ENCODE measurements at places on chromosomes 7 and 10.
A peak's percentile ranks its signal among the peaks of the same experiment; 100 is the strongest.

DNA sequence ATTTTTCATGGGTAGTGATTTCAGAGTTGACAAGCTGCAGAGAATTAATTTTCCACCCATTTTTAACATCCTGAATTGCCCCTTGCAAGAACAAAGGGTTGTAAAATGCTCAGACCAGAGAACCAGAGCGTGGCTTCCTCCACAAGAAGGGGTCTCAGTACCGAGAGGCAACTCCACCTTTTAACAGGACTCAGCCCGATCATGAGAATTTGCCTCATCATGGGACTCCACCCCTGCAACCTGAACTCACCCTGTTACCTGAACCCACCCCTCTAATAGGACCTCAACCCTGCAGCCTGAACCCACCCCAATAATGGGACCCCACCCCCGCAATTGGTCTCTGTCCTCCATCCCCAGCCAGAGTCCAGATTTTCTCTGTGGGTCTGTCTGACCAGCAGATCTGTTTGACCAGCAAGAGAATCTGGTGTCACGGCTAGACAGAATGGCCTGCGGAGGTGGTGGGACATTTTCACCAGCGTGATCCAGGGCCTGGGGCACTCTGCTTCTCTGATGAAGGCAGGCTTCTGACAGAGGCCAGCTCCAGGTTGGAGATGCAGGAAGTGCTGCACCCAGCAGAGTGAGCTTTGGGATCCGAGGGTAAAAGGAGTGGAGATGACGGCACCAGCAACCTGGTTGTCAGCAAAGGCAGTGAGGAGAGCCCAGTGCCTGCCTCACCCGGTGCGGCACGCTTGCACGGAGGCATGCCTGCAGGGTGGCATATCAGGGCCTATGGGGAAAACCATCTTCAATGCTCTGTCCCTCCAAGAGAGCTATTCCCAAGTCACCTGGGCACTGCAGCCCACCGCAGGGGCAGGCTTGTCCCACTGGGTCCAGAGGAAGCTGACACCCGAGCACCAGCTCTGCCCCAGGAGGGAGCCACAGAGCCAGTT, 136.6 kb downstream of the TCERG1L start:
- no peak for DNase-seq

- DNase-seq = no peak
Measured at GRCh38 chr10:122639801-122640200, 59.8 kb downstream of the C10orf120 start.

DNA sequence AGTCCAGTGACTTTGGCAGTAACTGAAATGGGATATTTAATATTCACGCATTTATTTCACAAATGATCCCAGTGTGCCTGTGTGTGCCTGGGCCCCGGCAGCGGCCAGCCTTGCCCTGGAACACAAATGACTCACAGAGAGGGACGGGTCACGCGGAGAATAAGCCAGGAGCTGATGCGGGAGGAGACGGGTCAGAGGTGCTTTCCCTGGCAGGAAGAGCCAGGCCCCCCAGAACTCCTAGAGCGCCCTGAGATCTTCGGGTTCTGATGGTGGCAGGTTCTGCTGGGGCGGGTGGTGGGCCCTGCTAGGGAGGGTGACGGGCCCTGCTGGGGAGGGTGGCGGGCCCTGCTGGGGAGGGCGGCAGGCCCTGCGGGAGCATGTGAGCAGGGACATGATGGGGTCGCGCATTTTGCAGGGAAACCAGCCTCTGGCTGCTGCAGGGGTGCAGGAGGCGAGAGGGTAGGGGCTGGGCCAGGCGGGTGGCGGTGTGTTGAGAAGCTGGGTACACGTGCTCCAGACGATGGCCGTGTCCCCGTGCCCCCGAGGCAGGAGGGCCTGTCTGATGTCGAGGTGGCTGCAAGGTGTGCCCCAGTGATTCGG, 84.2 kb upstream of the DIP2C start:
- no peak for DNase-seq

DNA sequence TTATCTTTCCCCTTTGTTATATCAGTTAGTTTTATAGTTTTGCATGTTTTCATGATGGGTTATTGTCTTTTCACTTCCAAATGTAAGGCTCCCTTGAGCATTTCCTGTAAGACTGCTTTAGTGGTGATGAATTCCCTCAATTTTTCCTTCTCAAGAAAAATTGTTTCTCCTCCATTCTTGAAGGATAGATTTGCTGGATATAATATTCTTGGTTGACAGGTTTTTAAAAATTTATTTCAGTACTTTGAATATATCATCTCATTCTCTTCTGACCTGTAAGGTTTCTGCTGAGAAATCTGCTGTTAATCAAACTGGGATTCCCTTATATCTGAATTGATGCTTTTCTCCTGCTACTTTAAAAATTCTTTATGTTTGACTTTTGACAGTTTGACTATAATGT, 33.3 kb downstream of the SCART1 start:
- DNase-seq = no peak

DNA sequence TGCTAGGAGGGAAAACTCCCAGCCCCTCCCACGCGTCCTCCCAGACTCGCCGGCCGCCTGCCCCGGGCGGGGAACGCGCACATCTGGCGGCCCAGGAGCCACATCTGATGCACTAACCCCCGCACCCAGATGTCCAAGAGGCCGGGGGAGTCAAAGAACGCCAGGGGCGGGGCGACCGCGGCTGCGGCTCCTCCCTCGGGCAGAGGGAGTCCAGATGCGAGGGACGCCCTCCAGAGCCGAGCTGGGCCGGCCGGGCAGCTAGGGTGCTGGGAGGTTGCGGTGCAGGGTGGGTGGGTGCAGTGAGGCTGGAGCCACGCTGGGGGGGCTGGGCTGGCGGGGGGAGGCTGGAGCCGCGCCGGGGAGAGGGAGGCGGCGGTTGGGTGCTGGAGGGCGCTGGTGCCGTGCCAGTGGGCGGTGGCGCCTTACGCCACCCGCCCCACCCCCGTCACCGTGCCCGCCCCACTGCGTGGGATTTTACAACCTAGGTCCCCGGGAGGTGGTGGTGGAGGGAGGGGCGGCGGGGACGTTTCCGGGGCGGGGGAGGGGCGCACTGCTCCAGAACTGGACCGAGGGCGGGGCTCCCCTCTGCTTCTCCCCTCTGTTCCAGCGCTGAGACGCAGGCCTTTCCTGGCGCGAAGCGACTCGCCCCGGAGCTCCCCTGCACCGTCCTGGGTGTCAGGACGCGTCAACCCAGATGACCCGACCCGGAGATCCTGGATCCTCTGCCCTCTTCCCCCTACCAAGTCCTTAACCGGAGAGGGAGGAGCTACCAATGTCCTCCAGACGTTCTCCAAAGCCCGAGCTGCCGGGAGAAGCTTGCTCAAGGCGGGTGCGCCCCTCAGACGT, 109.1 kb downstream of the REEP3 start:
- peak; percentile 1 for DNase-seq

- no peak for DNase-seq
Measured at GRCh38 chr10:72796042-72796441, 97.5 kb upstream of the OIT3 start.

- no peak for DNase-seq
Measured at GRCh38 chr10:46542567-46543465, 13.6 kb downstream of the GPRIN2 start.

- no peak for DNase-seq
Measured at GRCh38 chr10:3143791-3144434, 28.7 kb downstream of the PITRM1 start.

DNA sequence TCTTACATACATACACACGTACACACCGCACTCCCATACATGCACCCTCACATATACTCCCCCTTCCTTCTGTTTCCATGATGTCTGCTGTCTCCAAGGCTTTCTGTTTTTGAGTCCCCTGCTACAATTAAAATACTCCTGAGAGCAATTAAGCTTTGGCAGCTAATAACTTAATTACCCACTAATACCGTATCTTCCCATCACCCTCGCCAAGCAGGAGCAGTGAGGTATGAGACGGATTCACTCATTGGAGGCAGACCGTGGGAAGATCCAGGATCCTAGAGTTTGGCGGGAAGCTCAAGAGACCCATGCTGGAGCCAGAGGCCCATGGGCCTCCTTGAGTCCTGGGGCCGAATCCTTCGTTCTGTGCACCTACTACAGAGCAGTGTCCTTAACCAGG, 1.7 kb upstream of the CALN1 start:
- DNase-seq = no peak

DNA sequence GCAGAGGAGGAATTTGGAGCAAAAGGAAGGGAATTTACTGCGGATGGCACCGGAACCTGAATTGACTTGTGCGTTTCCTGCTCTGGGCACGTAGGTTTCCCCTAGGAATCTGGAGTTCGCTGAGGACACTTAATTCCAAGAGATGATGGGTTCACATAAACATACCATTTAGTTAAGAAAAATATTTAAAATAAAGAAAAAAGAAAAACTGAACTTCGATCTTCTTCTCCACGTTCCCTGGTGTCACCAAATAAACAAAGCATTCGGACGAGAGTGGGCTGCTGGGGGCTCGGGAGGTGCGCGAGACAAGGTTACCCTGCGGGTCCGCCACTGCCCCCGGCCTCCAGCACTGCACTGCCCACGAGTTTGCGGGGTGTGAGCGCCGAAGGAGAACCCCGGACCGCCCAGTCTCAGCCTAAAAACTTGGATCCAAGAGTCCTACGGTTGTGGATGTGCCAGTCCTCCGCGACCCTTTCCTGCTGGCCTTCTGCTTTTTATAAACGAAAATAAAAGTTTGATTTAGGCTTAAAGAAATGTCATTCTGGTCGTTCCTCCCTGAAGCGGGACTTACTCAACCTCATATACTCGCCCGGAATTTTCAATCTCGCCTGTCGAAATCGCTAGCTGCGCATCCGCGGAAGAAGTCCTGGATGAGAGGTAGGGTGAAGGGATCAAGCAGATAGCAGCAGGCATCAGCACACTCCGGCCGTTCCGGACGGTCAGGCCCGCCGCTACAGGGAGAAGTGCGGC, 30.3 kb downstream of the SKIDA1 start:
- DNase-seq = no peak

DNA sequence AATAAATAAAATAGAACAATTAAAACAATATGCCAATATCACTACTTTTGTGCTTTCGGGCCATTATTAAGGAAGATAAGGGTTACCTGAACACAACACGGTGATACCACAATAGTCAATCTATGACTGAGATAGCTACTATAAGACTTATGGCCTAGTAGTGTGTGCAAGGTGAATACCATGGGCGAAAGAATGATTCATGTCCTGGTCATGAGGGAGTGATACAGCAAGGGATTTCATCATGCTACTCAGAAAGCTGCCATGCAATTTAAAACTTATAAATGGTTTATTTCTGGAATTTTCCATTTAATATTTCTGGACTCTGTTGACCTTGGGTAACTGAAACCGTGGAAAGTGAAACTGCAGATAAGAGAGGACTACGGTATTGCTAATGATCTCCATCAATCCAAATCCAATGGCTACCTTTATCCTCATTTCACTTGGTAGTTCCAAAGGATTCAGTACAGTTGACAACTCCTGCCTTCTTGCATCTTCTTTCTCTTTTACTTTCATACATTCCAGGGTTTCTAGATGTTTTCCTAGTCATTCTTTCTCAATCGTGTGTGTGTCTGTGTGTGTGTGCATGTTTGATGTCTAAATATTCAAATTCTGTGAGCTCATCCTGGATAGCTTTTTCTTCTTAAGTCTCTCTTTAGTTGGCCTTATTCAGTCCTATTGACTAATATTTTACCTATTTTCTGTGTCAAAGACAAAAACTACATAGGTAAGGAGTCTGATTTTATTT, 100.5 kb upstream of the MAGI2 start:
- no peak for DNase-seq

DNA sequence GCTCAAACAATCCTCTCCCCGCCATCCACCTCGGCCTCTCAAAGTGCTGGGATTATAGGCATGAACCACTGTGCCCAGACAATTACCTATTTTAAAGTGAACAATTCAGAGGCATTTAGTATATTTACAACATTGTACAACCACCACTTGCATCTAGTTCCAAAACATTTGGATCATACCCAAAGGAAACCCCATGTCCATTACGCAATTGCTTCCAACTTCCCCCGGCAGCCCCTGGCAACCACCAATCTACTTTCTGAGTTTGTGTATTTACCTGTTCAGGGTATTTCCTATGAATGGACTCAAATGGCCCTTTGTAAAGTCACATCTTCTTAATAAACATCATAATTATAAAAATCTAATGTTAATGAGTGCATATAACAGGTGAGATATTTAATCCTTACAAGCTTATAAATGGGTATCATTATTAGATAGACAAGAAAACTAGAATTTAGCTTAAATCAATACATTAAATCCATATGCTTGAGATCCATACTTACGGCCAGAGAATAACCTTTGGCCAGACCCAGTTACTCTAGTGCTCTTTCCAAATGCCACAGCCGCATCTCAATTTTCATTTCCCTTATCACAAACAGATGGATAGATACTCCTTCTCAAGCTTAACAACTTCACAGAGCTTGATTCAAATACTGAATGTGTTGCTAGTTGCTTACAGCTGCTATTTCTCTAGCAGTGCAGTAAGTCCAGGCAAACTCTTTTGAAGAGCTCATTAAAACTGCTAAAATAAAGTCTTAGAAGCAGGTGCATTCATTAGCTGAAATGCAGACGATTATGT, 133.4 kb upstream of the MKLN1 start:
- DNase-seq = no peak

GRCh38 chr7:66905689-66906088, 15.3 kb upstream of the TMEM248 start:
- no peak for DNase-seq

GRCh38 chr10:96608262-96608661, 21.4 kb upstream of the TM9SF3 start:
- DNase-seq = no peak

- DNase-seq = no peak
Measured at GRCh38 chr7:103075337-103075918, 488 bp downstream of the ARMC10 start.

GRCh38 chr7:16051561-16052255, 365.2 kb upstream of the MEOX2 start:
- no peak for DNase-seq

- DNase-seq = no peak
Measured at GRCh38 chr7:148524479-148525224, 65.9 kb upstream of the C7orf33 start.

DNA sequence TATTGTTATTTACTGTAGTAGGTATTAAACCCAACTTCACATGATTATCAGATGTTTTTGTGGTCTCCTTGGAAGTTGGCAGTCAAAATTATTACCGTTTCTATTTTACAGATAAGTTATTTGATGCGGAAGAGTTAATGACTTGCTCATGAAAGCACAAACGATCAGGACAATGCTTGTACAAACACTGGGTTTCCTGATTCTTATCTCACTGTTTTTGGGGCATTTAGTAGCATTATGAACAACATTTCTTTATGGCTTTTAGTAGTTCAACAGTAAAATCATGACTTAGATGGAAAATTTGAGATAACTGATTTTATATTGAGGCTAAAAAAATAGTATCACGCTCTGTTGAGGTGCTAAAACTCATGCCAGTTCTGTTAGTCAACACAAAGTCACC, 361.5 kb upstream of the MBL2 start:
- DNase-seq = no peak

GRCh38 chr7:24241206-24241605, 42.8 kb upstream of the NPY start:
- DNase-seq = no peak

- no peak for DNase-seq
Measured at GRCh38 chr10:104556831-104557230, 84.3 kb upstream of the SORCS3 start.

DNA sequence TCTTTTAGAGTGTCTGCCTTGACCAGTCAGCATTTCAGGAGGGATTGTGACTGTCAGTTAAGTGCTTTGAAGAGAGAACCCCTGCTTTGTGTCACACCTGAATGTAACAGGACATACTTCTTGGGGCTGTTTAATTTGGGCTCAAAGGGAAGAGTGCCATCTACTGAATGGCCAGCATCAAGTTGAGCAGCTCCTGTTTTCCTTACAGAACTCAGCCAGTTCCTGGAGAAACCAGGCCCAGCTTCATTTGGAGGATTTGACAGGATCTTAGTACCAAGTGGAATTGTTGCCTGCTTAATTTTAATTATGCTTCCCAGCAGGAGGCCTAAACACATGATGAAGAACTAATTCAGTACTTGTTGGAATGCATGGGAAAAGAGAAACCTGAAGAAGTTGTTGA, 8.3 kb downstream of the ADD3 start:
- no peak for DNase-seq

Data from NCI-H187 treated with DMSO at 0.1 percent for 48 hours (cell line).